PC-9 (cell line): ENCODE measurements at places on chromosomes 7 and 10. TPM values are rescaled to one million over a fixed set of nuclear protein-coding genes. Genes with fewer than 3 reads are reported as not detected.

The ABCB1 gene
- total RNA-seq, result not detected in 2 replicates

DNA sequence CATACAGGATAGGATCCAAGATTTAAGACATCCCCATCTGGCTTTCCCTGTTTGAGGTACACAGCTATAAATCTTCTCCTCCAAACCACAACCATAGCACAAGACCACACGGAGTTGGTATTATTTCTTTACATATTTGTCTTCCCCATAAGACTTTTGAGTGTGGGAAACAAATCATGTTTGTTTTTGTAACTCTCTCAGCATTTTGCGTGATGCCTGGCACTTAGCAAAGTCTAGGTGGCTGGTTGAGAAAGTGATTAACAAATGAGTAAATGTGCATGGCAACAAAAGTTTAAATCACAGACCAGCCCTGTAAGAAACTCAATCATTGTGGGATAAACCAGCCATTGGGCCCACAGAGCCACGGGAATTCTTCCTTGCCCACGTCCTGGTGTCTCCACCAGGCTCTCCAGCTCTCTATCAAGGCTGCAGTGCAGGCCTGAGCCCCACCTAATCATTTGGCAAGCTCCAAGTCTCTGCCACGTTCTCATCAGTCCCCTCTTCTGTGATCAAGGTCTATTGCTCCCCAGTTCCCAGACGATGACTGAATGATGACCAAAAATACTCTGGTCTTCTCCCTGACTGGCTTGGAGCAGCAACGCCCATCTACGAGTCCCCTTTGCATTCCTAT lies 317.8 kb downstream of the TNS3 start:
- DNase-seq, result no peak

- no peak for DNase-seq
Observed at GRCh38 chr10:104096692-104097091, 11.0 kb upstream of the COL17A1 start.

GRCh38 chr7:42238709-42239366 lies 1.8 kb upstream of the GLI3 start:
- no peak for DNase-seq

DNA sequence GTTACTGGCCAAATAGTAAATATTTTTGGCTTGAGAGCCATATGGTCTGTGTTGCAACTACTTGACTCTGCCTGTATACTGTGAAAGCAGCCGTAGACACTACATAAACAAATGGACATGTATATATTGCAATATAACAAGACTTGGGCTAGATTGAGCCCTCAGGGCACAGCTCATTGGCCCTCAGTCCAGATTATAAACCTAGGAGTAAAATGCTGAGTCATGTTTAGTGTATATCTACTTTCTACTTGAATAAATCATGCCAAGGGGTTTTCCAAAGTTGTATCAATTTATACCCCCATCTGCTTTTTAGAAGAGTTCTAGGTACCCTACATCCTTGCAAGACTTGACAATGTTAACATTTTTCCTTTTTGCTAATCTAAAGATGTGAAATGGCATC lies 27.4 kb upstream of the POU6F2 start:
- DNase-seq, result no peak

DNA sequence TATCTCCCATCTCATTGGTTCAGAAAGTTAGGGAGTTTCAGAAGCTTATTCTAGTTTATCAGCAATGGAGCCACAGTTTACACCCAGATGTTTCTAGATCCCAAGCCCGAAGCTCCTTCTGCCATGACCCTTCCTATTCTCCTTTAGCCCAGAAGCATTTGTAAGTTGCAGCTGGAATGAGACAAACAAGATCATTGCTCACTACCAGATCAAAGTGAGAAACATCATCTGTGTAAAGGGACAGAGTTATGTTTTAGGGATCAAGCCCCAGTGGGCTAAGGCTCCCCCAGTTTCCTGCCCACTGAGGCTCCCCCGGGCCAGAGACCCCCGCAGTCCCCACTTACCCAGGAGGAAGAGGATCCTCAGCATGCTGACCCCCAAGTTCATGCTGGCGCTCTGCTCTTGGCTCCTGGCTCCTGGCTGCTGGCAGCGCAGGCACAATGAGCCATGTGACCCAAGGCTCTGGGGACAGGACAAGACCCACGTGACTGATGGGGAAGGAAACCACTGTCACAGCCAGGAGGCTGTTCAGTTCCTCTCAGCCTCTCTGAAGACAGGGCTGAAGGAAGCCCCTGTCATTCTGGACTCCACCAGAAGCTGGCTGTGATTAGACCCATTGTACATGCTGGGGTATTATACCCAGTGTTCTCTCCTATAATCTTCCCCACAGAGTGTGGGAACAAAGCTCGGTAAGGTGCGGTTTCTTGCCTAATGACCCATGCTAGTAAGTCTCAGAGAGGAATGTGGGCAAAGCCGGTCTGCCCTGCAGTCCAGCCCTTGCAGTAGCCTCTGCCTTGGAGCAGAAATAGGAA lies at the start of gene TMEM273:
TSS of gene TMEM273 (minus strand) at position 442 of the 812 bp plus-strand sequence. CDS start at position 387, 55 bp downstream.
- peak; percentile 72 for DNase-seq

DNA sequence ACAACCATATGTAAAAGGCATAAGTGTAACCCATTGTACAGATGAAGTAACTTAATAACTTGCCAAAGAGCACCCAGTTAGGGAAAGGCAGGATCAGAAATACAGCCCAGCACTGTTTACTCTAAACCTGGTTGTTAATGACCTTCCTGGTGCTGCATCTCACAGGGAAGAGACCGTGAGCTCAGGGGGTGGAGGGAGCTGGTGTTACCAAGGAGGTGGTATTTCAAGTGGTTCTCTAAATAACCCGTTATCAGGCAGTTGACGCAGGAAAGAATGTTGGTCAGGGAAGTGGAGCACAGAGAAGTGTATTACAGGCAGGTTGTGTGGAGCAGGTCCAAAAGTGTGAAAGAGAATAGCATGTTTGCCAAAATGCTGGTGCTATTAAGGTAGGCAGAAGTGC lies 4.4 kb upstream of the ST7 start:
- no peak for DNase-seq
